ENCODE measurements at places on chromosomes 16 and 17. TPM values are rescaled to one million over a fixed set of nuclear protein-coding genes. Genes with fewer than 3 reads are reported as not detected.

AHSP gene
- not detected for total RNA-seq

TP53TG3C gene
- total RNA-seq: not detected

DNA sequence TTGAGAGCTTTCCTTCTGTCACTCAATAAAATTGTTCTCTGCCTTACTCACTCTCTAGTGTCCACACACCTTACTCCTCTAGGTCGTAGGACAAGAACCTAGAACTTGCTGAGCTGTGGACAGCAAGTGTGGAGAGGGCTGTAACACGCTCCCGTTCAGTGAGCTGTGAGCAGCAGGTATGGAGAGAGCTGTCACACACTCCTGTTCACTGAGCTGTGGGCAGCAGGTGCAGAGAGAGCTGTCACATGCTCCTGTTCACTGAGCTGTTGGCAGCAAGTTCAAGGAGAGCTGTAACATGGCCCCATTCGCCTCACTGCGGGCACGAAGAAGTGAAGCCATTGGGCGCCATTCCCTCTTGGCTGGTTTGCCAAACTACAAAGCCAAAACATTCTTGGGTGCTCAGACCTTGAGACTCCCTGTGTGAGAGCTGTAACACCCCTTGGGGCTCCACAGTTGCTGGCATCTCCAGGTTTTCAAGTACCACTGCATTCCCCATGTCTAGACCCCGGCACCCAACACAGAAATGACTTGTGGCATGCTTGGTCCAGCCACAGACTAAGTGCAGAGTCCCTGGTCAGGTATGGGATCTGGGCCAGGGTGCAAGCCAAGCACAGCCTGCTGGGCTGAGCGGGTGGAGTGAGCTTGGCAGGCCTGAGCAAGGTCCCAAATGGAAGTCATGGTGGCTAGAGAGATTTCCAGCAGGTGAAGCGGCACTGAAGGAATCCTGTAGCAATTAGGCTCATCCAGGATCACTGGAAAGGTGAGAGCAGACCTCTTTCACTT lies 608.0 kb upstream of the CDH8 start:
- no peak for DNase-seq

DNA sequence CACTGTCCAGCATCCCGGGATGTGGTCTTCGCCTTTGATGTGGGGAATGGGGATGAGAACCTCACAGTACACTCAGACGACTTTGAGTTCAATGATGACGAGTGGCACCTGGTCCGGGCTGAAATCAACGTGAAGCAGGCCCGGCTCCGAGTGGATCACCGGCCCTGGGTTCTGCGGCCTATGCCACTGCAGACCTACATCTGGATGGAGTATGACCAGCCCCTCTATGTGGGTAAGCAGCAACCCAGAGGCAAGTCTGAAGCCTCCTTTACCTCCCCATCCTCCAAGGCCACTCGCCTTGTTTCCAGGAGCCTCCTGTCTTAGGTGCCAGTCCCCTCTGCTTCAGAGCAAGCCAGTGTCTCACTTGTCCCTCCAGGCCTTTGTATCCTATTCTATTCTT lies 10.2 kb downstream of the CNTNAP1 start:
- DNase-seq: no peak

Measured in activated T-helper 1 cell treated with anti-CD3 and anti-CD28 coated beads, Interleukin-12 subunit alpha, Interleukin-12 subunit beta, Interleukin-2, Interleukin-4 antibody, amounts not matched to agents 30 ng/mL and 10 ng/mL and 1 ng/mL, durations not matched to agents 14 hours and 24 hours and 36 hours (primary cell).